ENCODE measurements at places on chromosomes 4 and X. TPM values are rescaled to one million over a fixed set of nuclear protein-coding genes. Genes with fewer than 3 reads are reported as not detected.
A peak's percentile ranks its signal among the peaks of the same experiment; 100 is the strongest.

CT83 gene
- not detected for total RNA-seq

SATL1 gene
- total RNA-seq: not detected

SPANXA1 gene
- total RNA-seq: not detected

LRIT3 gene
- total RNA-seq: 0.05 TPM

PAPSS1 gene
- 28.1 TPM for total RNA-seq

ERVMER34-1 gene
- total RNA-seq: 0.67 TPM

- H3K4me1 ChIP-seq: peaks cover 39% of the 10 kb centered on the region
- no peak overlapping the region for H3K4me3 ChIP-seq
- H3K36me3 ChIP-seq: no peaks in the 10 kb centered on the region
- no peak for DNase-seq
Measured at GRCh38 chr4:40187386-40187906, 9.4 kb upstream of the RHOH start.

GRCh38 chr4:39062770-39063097 lies 702 bp downstream of the KLHL5 start:
- H3K27me3 ChIP-seq: no peaks in the 10 kb centered on the region
- no peaks in the 10 kb centered on the region for H3K36me3 ChIP-seq
- H3K4me3 ChIP-seq: no peak overlapping the region
- DNase-seq: no peak

DNA sequence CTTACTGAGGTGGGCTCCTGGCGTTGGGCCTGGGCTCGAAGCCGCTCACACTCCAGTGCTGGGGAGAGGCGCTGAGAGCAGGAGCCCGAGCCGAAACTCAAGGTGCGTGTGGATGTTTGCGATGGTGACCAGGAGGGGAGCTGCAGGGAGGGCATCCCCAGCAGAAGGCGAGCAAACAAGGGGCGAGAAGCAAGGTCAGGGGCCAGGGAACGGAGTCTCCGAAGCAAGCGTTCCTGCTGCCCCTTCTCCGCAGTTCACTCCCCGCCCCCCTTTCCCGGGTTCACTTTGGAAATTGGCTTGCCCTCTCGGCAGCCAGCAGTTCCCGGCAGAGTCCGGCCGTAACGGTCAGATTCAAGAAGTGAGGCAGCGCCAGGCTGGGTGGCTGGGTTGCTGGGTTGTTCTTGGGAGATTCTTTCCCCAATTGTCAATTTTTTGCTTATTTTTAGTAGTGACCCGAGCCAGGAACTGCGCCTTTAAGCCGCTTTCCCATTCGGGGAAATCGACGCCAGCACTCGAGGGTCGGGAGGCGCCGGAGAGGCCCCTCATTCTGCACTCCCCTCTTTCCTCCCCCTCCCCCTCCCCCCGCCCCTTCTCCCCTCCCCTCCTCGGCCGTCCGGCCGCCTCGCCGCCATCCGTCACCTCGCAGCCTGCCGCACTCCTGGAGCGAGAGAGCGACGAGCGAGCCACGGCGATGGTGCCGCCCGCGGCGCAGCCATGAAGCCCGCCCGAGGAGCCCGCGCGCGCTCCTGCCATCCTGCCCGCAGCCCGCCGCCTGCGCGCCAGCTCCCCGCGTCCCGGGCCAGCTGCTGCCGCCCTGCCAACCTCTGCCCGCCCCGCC lies at the start of gene FRMPD3:
TSS of gene FRMPD3 (plus strand) at position 655 of the 838 bp plus-strand sequence. CDS start 76,937 bp downstream, outside the sequence.
- H3K4me3 ChIP-seq: peak within 1 kb of the TSS; percentile 36
- H3K4me1 ChIP-seq: 0 out of 2 replicates have a peak, but pooled peaks cover 3% of the 10 kb centered on the region
- no peaks in the 10 kb centered on the region for H3K36me3 ChIP-seq
- DNase-seq: no peak

DNA sequence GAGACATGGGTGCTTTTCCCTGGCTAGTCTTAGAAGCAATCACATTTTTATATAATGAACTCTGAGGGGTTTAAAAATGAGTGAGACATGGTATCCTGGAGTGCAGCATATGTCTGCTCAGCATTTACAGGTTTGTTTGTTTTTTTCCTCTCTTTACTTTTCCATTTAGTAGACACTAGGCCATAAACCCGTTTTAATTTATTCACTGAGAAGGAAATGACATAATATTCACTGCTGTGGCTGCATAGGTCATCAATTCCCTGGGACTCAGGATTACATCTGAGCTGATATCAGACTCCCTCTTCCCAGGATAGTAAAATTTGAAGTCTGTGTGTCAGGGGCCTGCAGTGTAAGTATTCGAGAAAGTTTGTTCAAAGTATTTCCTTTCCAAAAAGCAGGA lies 178.9 kb upstream of the SPRY1 start:
- no peaks in the 10 kb centered on the region for H3K36me3 ChIP-seq
- H3K4me1 ChIP-seq: no peaks in the 10 kb centered on the region
- H3K27ac ChIP-seq: no peak overlapping the region
- no peak for DNase-seq

DNA sequence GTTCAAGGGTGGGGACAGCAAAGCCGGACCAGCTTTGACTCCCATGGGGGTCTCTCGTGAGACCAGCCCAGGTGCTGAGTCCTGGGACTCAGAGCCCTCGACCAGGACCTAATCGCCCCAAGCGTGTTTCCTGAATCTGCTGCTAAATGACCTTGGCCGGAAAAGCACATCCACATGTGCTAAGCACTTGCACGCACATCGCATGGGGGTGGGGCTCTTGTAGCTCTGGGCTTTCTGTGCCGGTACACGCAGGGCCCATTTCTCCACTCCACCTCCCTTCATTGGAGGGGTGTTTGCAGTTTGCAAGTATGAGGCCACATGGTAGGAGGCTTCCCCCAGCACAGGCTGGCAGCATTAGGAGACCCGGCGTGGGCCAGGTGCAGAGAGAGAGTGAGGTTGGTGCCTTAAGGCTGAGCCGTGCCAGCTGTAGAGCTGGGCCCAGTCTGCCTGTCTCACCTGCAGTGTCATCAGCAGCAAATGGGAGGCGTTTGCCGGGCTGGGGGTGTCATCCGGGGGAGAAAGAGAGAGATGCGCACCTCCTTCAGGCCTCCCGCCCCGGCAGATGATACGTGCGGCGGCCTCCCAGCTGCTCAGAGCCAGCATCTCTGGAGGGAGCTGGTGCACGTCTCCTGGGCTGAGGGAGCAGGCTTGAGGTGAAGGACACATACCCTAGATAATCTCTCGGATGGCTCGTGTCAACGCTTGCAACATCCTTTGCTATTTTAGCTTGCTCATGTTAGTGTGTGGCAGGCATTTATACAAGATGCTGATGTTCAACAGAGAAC lies 45.2 kb upstream of the CLCN4 start:
- DNase-seq: no peak
- no peaks in the 10 kb centered on the region for H3K36me3 ChIP-seq
- H3K27ac ChIP-seq: no peak overlapping the region
- no peaks in the 10 kb centered on the region for H3K27me3 ChIP-seq

DNA sequence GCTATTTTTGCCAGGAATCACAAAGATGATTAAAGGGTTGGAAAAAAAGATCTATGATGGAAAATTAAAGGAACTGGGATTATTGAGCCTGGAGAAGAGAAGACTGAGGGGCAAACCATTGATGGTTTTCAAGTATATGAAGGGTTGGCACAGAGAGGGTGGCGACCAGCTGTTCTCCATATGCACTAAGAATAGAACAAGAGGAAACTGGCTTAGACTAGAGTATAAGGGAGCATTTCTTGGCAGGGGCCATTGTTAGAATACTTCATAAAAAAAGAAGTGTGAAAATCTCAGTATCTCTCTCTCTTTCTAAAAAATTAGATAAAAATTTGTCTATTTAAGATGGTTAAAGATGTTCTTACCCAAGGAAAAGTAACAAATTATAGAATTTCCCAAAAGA lies 75.1 kb downstream of the NPNT start:
- H3K27me3 ChIP-seq: no peaks in the 10 kb centered on the region
- no peaks in the 10 kb centered on the region for H3K4me1 ChIP-seq
- no peaks in the 10 kb centered on the region for H3K36me3 ChIP-seq
- no peak overlapping the region for H3K27ac ChIP-seq
- no peak for DNase-seq
- H3K4me3 ChIP-seq: no peak overlapping the region

- no peaks in the 10 kb centered on the region for H3K36me3 ChIP-seq
- no peaks in the 10 kb centered on the region for H3K27me3 ChIP-seq
- H3K4me1 ChIP-seq: no peaks in the 10 kb centered on the region
Measured at GRCh38 chr4:68570122-68570507, 6.0 kb downstream of the UGT2B17 start.

- DNase-seq: no peak
- H3K36me3 ChIP-seq: no peaks in the 10 kb centered on the region
- H3K4me1 ChIP-seq: no peaks in the 10 kb centered on the region
- no peaks in the 10 kb centered on the region for H3K27me3 ChIP-seq
Measured at GRCh38 chr4:181982437-181982836, 260.8 kb upstream of the TENM3 start.

- peaks cover 3% of the 10 kb centered on the region for H3K4me1 ChIP-seq
- no peak overlapping the region for H3K27ac ChIP-seq
- no peaks in the 10 kb centered on the region for H3K36me3 ChIP-seq
- H3K4me3 ChIP-seq: no peak overlapping the region
- no peak for DNase-seq
Measured at GRCh38 chrX:23817979-23818336, 35.0 kb downstream of the SAT1 start.

- peak; percentile 15 for DNase-seq
- no peaks in the 10 kb centered on the region for H3K27me3 ChIP-seq
- no peak overlapping the region for H3K27ac ChIP-seq
- no peaks in the 10 kb centered on the region for H3K36me3 ChIP-seq
Measured at GRCh38 chr4:121192480-121192879, 28.4 kb upstream of the TNIP3 start.

GRCh38 chr4:95850161-95850560 lies 10.3 kb downstream of the PDHA2 start:
- no peaks in the 10 kb centered on the region for H3K27me3 ChIP-seq
- H3K4me1 ChIP-seq: no peaks in the 10 kb centered on the region
- DNase-seq: no peak
- no peaks in the 10 kb centered on the region for H3K36me3 ChIP-seq
- H3K27ac ChIP-seq: no peak overlapping the region
- H3K4me3 ChIP-seq: no peak overlapping the region

DNA sequence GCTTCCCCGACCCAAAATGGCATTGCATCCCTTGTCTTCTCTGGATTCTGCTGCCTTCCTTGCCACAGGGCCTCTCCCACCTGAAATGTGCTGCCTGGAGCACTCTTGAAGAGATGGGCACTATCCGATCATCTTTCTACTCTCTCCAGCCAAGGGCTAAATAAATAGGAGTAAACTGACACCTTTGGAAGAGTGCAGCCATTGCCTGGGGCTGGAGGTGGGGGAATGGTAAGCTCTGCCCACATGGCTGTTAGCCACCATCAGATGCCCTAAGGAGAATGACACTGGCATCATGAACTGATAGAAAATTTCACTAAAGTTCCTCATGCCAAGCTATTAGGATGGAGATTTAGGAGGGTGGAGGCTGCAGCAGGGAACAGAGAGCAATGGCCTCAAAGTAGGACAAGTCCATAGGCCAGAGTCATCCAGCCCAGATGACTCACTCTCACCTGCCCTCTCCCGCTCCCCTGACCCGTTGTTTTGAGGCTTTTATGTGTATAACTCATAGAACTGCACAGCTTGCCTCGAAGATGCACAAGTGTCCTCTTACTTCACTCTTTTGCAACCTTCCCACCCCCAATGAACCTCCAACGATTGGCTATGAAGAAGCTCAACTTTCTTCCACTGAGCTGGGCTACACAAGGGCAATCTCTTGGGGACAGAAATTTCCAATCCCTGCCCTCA lies 822 bp upstream of the PFKFB1 start:
- no peaks in the 10 kb centered on the region for H3K27me3 ChIP-seq
- no peaks in the 10 kb centered on the region for H3K4me1 ChIP-seq
- H3K27ac ChIP-seq: no peak overlapping the region
- no peak overlapping the region for H3K4me3 ChIP-seq

Data from Panc1 (cell line).